OCI-M1 (cell line): ENCODE measurements at places on chromosomes 13 and 19.
A peak's percentile ranks its signal among the peaks of the same experiment; 100 is the strongest.

- no peak for DNase-seq
These were observed 240.7 kb downstream of the UQCRFS1 start for GRCh38 chr19:28972058-28972852.

DNA sequence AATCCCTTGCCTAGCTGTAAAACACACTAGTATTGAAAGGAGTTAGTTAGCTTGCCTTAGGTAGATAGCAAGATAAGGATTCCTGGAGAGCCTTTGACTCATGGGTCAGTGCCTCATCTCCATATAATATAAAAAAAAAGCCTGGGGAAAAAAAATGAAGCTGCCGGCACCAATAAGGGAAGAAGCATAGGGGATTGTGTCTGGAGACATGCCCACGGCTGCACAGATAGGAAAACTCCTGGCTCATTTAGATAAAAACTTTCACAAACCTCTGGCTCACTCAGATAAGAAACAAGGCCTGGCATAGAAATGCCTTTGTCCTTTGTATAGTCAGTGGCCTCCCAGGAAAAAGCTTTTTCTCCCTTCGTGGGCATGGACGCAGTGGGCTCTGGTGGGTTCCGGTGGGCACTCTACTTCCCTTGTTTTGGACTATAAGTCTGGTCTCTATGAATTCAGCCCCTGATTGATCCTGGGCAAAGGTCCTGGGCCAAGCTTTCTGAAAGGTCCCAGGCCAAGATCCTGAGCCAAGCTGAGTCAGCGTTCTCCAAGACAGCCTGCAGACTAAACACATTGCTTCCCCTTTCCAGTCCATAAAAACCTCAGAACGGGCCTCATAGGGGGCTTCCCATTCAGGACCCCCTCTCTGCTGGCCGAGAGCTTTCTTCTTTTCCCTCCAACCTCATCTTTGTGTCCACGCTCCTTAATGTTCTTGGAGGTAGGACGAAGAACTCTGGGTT, 4.9 kb upstream of the OR7A17 start:
- DNase-seq: peak; percentile 99

- peak; percentile 83 for DNase-seq
These were observed 8.6 kb upstream of the MKNK2 start for GRCh38 chr19:2059422-2060201.

DNA sequence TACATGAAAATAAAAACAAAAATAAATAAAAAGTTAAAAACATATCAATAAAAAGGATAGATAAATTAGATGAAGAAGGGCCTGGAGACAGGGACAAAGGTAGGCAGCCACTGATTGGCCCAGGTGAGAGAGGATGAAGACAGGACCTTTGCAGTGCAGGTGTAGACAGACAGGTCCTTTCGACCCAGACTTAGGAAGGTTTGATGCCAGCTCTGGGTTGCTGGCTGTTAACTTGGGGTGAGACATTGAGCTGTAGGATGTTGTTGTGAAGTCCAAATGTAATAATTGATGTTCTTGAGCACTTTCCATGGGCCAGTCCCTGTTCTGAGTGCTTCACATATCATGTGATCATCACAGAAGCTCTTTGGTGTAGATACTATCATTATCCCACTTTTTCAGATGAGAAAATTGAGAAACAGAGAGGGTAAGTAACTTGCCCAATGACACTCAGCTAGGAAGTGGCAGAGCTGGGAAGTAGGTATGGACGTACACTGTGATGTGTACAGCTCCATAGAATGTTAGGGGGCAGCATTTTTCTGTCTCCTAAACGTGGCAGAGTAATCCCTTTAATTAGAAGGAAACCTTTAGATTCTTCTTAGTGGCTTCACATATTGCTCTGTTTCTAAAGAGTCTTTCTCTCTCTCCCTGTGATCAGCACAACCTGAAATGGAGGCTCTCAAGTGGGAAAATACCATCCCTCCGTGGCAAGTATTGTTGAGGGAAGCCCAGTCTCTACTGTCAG, 76.0 kb upstream of the STK24 start:
- DNase-seq: no peak

- peak; percentile 54 for DNase-seq
These were observed at the start of gene CELF5 for GRCh38 chr19:3224346-3225168. Gene CELF5 (plus strand): TSS chr19:3224661. CDS start chr19:3224740, 79 bp downstream.
